WTC11 (cell line): ENCODE measurements at places on chromosomes 13 and 19. TPM values are rescaled to one million over a fixed set of nuclear protein-coding genes. Genes with fewer than 3 reads are reported as not detected.

DOCK6 gene
- 88.8 to 100 TPM (median 90.7 TPM) in 3 replicates for total RNA-seq

GRCh38 chr13:90428522-90429210 lies 918.8 kb upstream of the MIR17HG start:
- H3K27ac ChIP-seq, result no peak overlapping the region
- 0 out of 2 replicates have a peak, but pooled peaks cover 4% of the 10 kb centered on the region for H3K4me1 ChIP-seq
- no peaks in the 10 kb centered on the region for H3K27me3 ChIP-seq
- no peaks in the 10 kb centered on the region for H3K36me3 ChIP-seq
- no peak for DNase-seq

GRCh38 chr19:8208922-8209461 lies at the start of gene CERS4:
CERS4 (plus strand) TSS chr19:8209370; CDS start chr19:8251077, 41,707 bp downstream.
- H3K4me1 ChIP-seq, result peaks cover 68% of the 10 kb centered on the region
- DNase-seq, result peak; percentile 92
- H3K36me3 ChIP-seq, result peaks cover 16% of the 10 kb centered on the region
- no peaks in the 10 kb centered on the region for H3K27me3 ChIP-seq
- H3K4me3 ChIP-seq, result peak within 1 kb of the TSS; percentile 86

DNA sequence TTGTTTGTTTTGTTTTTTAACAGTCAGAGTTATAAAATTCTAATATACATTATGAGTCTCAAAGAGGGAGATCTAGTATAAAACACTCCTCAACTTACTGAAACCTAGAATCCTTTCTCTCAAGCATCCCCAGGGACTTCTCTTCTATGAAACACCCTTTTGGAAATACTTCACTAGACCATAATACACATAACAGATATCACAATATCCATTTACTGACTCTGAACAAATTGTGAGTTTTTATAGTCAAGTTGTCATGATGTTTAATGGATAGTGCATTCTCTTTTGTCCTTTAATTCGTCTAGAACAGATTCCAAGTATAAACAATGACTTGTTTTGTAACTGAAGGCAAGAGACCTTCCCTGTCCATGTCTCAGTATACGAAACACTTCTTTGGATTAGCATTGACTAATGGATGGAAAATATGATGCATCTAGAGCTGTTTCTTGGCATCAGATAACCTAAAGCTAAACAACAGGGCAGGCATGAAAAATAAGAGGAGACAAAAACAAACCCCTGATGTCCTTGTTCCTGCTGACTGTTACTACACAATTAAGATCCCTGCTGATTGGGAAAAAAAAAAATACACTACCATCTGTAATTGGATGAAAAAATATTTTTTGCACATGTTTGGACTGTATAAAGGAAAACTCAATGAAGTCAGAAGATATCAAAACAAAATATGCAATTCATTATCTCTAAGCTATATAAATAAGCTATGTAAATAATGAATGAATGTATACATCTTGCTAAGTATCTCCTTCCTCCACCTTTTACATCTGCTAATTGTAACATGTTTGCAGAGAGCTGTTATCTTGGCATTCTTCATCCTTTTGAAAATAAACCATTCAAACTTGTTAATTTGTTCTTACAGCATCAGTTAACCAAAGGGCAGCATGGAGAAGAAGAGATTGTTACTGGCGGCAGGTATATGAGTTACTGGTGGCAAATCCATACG lies 214.2 kb downstream of the LACC1 start:
- peaks cover 7% of the 10 kb centered on the region for H3K36me3 ChIP-seq
- no peak overlapping the region for H3K27ac ChIP-seq
- no peaks in the 10 kb centered on the region for H3K27me3 ChIP-seq
- H3K4me1 ChIP-seq, result 0 out of 2 replicates have a peak, but pooled peaks cover 7% of the 10 kb centered on the region
- DNase-seq, result no peak
- no peak overlapping the region for H3K4me3 ChIP-seq
